Esophagus muscularis mucosa (tissue), 4 donors: ENCODE measurements at places on chromosomes 1 and 21. TPM values are rescaled to one million over a fixed set of nuclear protein-coding genes. Genes with fewer than 3 reads are reported as not detected.

Gene DISP3
- not detected for total RNA-seq

Gene UAP1
- 51.5 TPM for total RNA-seq

- H3K4me1 ChIP-seq = peaks cover 5% of the 10 kb centered on the region
- no peak overlapping the region for H3K27ac ChIP-seq
- peaks cover 96% of the 10 kb centered on the region for H3K27me3 ChIP-seq
- no peak overlapping the region for H3K4me3 ChIP-seq
- no peak for DNase-seq
- H3K36me3 ChIP-seq = no peaks in the 10 kb centered on the region
Observed at GRCh38 chr1:4660917-4661594, 6.6 kb downstream of the AJAP1 start.

GRCh38 chr1:230891413-230891812, 23.1 kb upstream of the C1orf198 start:
- peaks cover 2% of the 10 kb centered on the region for H3K4me1 ChIP-seq
- no peaks in the 10 kb centered on the region for H3K27me3 ChIP-seq
- no peak overlapping the region for H3K4me3 ChIP-seq
- DNase-seq = no peak
- no peak overlapping the region for H3K27ac ChIP-seq
- no peaks in the 10 kb centered on the region for H3K36me3 ChIP-seq

GRCh38 chr1:68232289-68233148, at the start of gene WLS:
WLS (minus strand) TSS chr1:68232523; CDS start chr1:68232299, 224 bp downstream.
- H3K4me3 ChIP-seq = peak within 1 kb of the TSS; percentile 94
- H3K4me1 ChIP-seq = peaks cover 43% of the 10 kb centered on the region
- peak within 1 kb of the TSS; percentile 95 for H3K27ac ChIP-seq
- H3K27me3 ChIP-seq = no peaks in the 10 kb centered on the region

Gene SYT6
- total RNA-seq = not detected

GRCh38 chr1:230702934-230703678, 10.8 kb downstream of the AGT start:
- no peaks in the 10 kb centered on the region for H3K27me3 ChIP-seq
- H3K27ac ChIP-seq = no peak overlapping the region
- no peak overlapping the region for H3K4me3 ChIP-seq
- no peaks in the 10 kb centered on the region for H3K4me1 ChIP-seq

DNA sequence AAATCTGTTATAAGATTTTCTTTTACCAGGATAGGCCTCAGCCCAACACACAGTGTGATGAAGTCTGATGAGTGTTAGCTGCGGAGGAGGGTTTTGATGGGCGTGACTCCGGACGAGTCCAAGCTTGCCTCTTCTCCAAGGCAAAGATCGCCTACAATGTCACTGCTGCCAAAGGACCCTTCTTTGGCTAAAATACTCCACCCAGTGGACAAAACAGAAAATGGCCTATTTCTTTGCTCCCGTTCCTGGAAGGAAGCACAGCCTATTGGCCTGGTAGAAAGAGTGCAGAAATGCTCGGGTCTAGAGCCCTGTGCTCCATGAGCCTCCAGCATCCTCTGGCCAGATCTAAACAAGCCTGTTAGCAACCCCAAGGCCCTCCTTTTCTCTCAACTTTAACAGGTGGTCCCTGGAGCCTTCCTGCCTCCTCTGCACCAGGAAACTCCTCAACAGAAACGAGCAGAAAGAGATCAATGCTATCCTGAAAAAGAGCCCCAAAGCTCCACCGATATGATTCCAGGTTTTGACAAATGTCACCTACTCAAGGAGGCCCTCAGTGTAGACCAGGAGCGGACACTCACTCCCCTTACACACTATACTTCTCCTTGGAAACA, 3.4 kb upstream of the CASQ2 start:
- DNase-seq = peak; percentile 92
- peak overlapping the region; percentile 15 for H3K4me3 ChIP-seq
- H3K27ac ChIP-seq = peak overlapping the region; percentile 63
- H3K36me3 ChIP-seq = no peaks in the 10 kb centered on the region

GRCh38 chr1:185351734-185352466, 34.9 kb upstream of the IVNS1ABP start:
- no peak overlapping the region for H3K27ac ChIP-seq
- H3K27me3 ChIP-seq = no peaks in the 10 kb centered on the region
- H3K4me1 ChIP-seq = no peaks in the 10 kb centered on the region
- DNase-seq = no peak

Gene RIT1
- total RNA-seq = 36.8 TPM
